ENCODE measurements at places on chromosomes 2 and 18.

- no peak for DNase-seq
These were observed 443.3 kb downstream of the SOCS6 start for GRCh38 chr18:70732188-70732587.

DNA sequence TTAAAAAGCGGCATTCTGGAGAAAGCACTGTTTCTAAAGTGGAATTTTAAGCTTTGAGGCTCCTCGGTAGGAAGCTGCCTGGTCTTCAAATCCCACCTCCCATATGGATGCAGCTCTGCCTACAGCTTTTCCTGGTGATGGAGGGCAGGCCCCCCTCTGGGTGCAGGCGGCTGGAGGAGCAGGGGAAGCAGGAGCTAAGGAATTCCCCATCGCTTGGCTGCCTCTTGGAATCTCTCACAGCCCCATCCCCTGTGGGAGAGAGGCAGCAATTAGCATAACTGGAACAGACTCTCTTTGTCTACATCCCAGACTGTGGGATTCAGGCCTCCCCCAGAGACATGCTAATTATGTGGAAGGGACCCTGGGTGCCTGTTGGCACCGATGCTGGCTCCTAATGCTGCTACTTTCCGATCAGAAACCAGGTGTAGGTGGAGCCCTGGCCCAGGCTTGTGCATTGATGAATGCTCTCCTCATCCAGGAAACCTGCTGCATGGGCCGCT is 51.3 kb downstream of the LIPG start:
- DNase-seq = no peak

DNA sequence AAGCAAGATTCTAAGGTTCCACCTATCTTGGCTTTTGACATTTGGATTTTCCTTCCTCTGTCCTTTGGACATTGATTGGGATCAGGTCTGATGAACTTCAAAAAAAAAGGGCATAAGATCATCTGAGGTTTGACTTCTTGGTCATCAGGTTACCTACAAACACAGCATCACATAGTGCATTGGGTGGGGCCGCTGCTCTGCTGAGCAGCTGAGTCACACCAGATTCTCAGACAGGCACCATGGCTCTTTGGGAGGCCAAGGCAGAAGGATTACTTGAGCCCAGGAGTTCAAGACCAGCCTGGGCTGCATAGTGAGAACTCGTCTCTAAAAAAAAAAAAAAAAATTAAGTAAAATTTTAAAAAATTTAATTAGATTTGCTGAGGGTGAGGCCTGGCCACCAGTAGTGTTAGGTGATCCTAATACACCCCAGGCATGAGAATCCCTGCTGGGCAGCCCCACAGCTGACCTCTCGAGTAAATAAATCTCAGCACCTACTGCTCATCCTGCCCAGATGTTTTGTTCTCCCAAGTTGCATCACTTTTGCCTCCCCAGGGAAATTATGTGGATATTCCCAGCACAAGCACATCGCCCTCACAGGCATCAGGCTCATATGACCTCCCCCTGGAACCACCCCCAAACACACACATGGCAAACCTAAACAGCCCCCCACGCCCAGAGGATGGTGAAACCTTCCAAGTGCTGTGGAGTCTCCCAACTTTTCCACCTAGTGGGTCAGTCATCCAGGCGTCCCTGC is 5.3 kb downstream of the MLPH start:
- no peak for DNase-seq

DNA sequence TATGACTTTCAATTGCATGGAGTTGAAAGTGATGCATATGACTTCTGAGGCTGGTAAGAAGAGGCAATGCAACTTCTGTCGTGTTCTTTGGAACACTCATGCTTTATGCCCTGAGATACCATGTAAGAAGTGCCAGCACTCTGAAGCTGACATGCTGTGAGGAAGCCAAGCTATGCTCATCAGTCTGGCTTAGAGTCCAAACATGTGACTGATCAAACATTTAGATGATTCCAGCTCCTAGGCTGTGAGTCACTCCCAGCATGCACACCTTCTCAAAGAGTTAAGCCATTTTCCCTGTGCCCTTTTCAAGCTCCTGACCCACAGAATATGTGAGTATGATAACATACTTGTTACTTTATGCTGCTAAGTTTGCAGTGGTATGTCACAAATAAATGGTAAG is 15.8 kb upstream of the VRK2 start:
- no peak for DNase-seq

Data from stimulated activated CD4-positive, alpha-beta T cell treated with anti-CD3 and anti-CD28 coated beads, Interleukin-1b, Interleukin-23, amount 100 ng/mL, for 1 hour (primary cell).